ENCODE measurements at places on chromosomes 4 and X.

- DNase-seq: no peak
Measured at GRCh38 chr4:124459941-124460310, 252.6 kb downstream of the ANKRD50 start.

- no peak for DNase-seq
Measured at GRCh38 chr4:154467886-154468285, 23.7 kb downstream of the DCHS2 start.

- DNase-seq: no peak
Measured at GRCh38 chr4:182540496-182540895, 297.3 kb downstream of the TENM3 start.

GRCh38 chr4:110188113-110188512 is 10.3 kb downstream of the ELOVL6 start:
- no peak for DNase-seq

DNA sequence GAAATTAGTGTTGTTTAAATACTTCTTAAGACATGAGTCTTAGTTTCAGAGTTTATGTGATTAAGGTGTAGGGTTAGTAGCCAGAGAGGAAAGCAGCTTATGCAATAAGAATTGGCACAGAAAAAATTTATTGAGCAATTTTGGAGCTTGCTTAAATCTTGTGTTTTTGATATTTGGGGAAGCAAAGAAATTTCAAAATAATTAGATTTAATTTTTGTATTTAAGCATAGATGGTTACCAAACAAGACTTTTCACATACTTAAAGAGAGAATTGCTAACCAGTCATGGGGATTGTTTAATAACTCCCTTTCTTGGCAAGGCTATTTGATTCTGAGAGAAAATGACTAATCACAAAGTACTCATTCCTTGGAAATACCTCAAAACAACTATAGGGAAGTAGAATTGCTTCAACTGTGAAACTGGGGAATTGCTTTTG is 202.0 kb upstream of the GRID2 start:
- no peak for DNase-seq

DNA sequence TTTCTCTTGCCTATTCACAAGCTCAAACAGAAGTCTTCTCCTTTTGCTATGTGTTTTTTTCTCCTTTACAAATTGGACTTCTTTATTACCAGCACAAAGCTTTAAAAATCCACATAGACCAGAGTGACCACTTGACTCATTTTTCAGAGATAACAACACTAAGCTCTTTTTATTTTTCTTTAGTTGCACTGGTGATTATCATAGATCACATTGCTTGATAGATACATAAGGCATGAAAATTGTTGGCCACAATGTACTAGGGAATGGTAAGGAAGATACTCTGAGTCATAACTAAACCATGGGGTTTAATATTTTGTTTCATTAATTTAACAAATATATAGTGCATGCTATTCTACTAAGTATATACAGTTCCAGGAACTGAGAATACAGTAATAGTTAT is 159.0 kb downstream of the GASK1B start:
- DNase-seq: no peak

GRCh38 chr4:132513491-132513890 is 635.6 kb upstream of the PCDH10 start:
- DNase-seq: no peak

GRCh38 chr4:173273941-173274340 is 60.2 kb downstream of the HMGB2 start:
- no peak for DNase-seq

DNA sequence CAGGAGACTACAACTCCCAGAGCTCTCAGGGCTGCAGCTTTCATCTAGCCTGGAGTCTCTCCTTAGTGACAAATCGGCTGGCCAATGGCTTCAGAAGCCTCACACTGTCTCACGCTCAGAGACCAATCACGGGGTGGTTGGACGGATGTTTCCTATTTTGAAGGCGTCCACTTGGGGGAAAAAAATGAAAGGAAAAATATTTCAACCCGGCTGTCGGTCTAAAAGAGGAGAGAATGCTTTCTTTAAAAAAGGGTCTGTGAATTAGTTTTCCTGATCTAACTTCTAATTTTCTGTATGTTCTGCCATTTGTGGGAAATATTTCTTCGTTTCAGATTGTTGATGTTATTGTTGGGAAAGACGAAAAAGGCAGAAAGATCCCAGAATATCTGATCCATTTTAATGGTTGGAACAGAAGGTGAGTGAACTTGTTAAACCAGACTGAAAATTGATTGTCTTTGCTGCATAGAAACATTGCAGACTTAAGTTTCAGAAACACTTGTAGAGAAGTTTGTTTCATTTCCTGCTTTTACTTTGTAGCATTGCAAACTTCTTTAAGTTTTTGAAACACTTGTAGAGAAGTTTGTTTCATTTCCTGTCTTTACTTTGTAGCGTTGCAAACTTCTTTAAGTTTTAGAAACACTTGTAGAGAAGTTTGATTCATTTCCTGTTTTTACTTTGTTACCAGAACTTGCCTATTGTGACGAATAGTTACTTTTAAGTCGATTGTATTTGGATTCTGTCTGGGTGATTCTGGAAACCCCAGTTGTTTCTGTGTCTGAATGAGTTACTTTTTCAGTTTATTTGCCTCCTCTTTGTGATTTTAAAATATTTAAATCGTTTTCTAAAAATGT is 1.6 kb downstream of the MSL3 start:
- DNase-seq: peak; percentile 27

- DNase-seq: no peak
Measured at GRCh38 chr4:150079081-150079581, 886 bp downstream of the DCLK2 start.

- no peak for DNase-seq
Measured at GRCh38 chr4:142314247-142314646, 531.9 kb downstream of the INPP4B start.

DNA sequence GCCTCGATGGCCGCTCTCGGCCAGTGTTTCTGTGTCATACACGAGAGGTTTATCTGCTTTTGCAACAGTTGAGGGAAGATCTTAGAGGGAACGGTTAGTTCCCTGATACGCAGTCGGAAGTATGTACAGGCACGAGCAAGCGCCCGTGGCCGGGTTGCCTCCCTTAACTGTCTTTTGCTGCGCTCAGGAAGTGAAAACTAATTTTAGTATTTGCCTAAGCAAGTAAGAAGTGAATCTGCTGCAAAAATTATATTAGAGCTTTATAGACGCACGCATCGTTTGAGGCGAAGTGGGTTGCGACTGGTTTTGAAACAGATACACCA is 695 bp downstream of the MTM1 start:
- no peak for DNase-seq

- DNase-seq: no peak
Measured at GRCh38 chr4:142427456-142427855, 418.6 kb downstream of the INPP4B start.

GRCh38 chr4:75702919-75703411 is 21.4 kb upstream of the USO1 start:
- no peak for DNase-seq

GRCh38 chr4:86160426-86160825 is 199.4 kb downstream of the MAPK10 start:
- no peak for DNase-seq

GRCh38 chr4:140071806-140072205 is 82.2 kb downstream of the MAML3 start:
- peak; percentile 49 for DNase-seq

DNA sequence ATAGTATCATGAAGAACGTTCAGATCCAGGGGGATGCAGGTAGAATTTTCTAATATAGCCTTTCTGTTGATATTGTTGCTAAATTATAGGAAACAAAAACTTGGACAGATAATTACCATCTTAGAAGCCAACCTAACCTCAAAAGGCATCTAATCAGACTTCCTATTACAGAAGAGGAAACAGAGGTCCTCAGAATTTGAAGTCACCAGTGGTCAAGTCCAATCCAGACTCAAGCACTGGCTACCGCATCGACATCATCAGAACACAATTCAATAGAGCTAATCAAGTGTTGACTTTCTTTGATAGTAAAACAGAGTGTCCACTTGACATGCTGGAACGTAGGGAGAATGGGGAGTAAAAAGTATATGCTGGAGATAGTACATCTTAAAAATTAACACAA is 10.3 kb upstream of the ATP10D start:
- no peak for DNase-seq

- no peak for DNase-seq
Measured at GRCh38 chr4:38152721-38153386, 192.7 kb downstream of the PTTG2 start.

GRCh38 chr4:65645185-65645584 is 25.1 kb downstream of the EPHA5 start:
- DNase-seq: no peak

DNA sequence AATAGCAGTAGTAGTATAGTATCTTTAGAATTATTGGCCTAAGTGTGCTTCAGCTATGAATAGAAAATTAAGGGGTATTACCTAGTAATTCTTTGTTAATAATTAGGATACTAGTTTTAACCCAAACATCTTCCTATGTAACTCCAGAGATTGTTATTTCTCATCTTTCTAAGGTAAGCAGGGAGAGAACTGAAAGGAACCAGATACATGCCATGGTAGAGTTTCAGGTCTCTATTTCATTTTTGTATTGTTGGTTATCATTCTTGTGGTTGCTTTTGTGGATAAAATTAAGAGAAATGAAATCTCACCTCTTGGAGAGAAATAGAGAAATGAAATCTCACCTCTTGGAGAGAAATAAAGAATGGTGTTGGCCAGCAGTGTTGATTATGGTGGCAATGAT is 597.1 kb upstream of the CT83 start:
- DNase-seq: no peak

GRCh38 chrX:122092978-122093377 is 1045.6 kb downstream of the GLUD2 start:
- DNase-seq: no peak

- DNase-seq: no peak
Measured at GRCh38 chr4:124111922-124112321, 600.6 kb downstream of the ANKRD50 start.

DNA sequence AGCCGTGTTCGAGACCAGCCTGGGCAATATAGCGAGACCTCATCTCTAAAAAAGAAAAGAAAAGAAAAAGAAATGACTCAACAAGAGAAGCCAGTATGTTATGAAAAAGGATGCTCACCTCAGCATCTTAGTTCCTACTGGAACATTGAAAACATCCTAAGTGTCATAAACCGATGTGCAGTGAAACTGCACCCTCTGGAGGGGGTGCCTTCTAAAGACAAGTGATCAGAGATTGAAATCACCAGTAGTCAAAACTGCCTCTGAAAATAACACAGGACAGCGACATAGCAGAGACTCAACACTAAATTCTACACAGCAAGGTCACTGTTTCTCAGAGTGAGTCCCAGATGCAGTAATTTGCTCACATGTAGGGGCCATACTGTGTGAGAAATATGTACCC is 28.0 kb upstream of the ATP6AP2 start:
- DNase-seq: no peak

GRCh38 chr4:56092540-56092939 is 143.8 kb downstream of the CEP135 start:
- no peak for DNase-seq

DNA sequence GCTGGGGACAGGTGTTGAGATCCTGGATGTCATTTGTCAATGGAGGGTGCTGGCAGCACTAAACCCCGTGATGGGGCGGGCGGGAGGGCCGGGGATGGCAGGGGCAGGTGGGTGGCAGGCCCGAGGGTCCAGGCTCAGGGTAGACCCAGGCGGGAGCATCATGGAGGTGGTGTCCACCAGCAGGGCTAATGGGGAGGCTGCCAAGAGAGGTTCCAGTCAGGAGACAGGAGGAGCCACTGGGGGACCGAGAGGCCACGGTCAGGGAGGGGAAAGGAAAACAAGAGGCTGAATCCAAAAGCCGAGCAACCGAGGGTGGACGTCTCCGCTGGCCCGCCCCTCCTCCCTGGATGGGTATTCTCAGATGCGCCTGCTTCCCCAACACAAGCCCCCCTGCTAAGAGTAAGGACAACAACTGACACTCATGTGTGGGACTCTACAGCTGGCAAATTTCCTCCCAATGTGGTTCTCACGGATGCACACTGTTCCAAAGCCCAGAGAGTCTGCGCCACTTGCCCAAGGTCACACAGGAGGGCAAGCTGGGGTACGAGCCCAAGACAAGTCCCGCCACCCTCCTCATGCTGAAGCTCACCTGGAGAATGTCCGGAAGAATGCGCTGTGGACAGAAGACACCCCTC is 132.0 kb downstream of the CPZ start:
- DNase-seq: no peak

DNA sequence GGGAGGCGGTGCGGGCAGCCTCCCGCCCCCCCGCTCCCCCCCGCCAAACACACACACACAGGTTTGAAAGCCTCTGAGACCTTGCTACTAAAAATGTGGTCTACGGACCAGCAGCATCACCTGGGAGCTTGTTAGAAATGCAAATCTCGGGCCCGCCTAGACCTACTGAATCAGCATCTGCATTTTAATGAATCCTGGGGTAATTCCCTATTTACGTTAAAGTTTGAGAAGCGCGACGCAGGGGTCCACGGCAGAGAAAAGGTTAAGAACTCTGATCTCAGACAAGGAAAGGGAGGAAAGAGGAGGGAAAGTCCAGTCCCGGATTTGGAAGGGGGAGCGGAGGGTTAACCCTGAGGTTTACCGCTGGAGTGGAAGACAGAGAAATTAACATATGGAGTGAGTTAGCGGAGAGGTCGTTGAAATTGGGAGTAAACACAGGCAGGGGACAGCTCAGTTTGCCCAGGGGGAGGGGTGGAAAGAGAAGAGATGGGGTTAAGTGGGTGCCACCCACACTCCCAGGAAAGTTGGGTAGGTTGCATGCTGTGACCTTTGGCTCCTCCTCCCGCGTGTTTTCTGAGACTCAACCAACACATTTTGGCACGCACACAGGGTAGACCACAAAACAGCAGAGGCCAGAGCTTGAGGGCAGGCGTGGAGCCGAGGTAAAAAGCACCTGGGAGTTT is 483.6 kb downstream of the BCOR start:
- peak; percentile 43 for DNase-seq

- DNase-seq: no peak
Measured at GRCh38 chr4:147589586-147589985, 27.6 kb upstream of the TMEM184C start.

DNA sequence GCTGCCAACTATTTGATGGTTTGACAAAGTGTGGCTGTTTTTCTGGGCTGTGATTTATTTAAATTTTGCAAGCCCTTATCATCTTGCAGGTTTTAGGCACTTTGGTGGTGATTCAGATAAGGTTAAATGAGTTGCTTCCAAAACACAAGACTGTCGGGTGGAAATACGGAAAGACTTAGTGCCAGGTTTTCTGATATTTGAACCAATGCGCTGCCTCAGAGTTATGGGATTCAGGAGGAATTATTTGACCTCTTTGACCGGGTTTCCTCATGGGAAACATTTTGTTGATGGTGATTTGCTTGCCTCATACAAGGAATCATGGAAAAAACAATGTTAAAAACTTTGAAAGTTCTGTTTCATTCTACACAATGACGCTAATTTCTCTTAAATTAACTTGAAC is 136.1 kb upstream of the MAP9 start:
- no peak for DNase-seq

- no peak for DNase-seq
Measured at GRCh38 chr4:145181091-145181501, 707 bp upstream of the OTUD4 start.

DNA sequence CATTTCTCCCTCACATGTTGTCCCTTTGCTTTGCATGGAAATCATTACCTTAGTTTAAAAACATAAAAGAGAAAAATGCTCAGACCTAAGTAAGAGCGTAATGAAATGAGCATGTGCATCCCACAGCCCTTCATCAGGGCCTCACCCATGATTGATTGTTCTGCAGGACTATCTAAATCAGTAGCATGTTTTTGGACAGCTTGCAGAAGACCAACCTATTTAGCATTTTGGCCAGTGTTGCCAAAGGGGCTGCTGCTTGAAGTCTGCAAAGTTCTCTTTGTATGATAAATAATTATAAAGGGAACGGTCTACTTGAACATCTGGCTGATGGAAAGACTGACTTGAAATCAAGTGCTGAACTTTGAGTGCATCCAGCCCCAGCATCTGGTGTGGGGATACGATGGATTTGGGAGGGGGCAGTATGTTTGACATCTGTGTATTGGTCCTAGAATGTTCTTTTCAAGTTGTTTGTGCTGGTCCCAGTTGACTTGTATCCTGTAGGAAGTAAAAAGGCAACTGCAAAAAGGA is 76.1 kb upstream of the LIMCH1 start:
- DNase-seq: no peak
